ENCODE measurements at places on chromosomes 13 and 19.

DNA sequence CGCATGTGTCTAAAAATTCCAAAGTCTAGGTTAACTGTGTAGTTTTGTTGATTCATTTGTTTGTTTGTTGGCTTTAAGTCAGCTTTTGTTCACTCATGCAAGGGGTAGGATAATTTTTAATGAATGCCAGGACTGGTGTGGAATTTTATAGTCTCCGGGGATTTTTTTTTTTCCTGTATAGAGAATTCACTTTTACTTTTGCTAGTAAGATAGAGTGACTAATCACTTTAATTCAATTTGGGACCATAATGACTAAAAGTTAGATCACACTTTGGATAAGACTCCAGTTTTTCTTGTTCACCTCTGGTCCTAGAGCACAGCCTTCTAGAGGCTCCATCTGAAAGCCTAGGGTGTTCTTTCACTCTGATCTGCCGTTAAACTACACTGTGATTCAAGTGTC is 1690.0 kb downstream of the PCDH9 start:
- no peak for DNase-seq

DNA sequence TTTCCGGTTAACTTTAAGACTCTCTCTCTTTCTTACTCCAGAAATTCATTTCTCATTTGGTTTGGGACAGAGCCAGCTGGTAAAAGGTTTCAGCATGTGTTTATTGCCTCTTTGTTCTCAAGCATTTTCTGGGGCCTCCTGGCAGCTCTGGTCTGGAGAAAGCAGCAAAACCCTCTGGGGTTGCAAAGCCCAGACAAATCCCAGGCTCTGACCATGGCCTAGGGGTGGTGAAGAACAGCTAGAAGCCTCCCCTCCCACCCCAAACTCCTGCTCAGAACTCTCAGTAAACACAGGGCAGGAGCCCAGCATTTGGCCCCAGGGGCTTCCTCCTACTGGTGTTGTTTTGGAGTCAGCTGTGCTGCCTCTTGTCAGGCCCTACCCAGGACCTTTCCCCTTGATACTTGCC is 124.2 kb upstream of the SERP2 start:
- DNase-seq, result no peak

DNA sequence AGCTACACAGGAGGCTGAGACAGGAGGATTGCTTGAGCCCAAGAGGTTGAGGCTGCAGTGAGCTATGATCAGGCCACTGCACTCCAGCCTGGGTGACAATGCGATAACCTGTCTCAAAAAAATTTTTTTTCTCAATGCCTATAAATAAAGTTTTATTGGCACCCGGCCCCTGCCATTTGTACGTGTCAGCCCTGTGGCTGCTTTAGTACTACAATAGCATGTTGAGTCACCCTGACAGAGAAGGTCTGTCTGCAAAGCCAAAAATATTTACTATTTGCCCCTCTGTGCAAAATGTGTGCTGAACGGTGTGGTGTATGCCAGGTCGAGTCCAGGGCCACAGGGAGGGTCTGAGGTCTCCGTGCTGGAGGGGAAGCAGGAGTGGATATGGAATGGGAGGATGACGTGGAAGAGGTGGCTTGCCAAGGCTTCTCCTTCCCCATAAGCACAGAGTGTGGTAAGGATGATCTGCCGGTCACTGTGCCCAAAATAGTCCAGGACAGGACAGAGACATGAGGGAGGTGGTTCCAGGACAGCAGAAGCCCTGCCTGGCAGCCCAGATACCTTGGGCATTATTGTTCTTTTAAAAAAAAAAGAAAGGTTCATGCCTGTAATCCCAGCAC is 10.0 kb downstream of the NMRK2 start:
- no peak for DNase-seq

DNA sequence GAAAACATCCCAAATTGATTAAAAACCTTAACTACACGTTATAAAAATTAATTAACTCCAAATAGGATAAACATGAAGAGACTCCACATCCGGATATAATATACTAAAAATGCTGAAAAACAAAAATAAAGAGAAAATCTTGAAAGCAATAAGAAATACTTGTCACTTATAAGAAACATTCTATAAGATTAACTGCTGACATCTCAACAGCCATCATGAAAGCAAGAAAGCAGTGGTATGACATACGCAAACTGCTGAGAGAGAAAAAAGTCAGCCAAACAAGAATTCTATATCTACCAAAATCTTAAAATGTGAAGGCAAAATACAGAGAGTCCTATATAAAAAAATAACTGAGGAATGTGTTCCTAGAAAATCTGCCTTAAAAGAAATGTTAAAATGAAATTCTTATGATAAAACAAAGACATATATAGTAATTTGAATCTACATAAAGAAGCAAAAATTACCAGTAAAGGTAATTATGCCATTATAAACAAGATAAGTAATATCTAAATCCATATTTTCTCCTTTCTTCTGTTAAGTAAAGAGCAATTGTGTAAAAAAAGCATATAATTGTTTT is 1851.1 kb downstream of the PCDH9 start:
- no peak for DNase-seq

DNA sequence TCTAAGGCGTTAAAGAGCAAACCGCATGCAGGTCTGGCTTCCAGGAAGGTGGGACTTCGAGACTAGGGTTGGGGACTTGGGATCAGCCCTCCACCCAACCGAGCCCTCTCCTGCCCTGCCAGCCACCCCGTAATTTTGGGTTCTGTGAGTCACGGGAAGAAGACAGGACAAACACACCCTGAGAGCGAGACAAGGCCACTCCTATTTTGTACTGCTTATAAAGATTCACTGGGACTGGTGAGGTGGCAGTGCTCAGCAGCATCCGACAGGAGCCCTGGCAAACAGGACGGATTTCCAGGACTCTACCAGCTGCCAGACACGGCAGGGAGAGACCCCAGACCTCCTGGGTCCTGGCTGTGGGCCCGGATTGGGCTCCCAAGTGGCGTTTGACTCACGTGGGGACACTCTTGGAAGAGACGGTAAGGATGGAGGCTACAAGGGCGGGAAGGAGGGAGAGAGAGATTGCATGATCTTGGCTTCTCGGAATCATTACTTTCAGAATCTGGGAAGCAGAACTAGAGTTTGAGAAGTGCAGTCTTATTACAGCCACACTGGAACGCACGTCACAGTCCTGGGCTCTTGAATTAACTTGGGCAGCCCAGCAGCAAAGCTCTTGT is at the start of gene C5AR2:
TSS of gene C5AR2 (plus strand) at position 245 of the 617 bp plus-strand sequence. CDS start 8,625 bp downstream, outside the sequence.
- no peak for DNase-seq

GRCh38 chr19:5016781-5017180 is 47.9 kb downstream of the KDM4B start:
- no peak for DNase-seq

DNA sequence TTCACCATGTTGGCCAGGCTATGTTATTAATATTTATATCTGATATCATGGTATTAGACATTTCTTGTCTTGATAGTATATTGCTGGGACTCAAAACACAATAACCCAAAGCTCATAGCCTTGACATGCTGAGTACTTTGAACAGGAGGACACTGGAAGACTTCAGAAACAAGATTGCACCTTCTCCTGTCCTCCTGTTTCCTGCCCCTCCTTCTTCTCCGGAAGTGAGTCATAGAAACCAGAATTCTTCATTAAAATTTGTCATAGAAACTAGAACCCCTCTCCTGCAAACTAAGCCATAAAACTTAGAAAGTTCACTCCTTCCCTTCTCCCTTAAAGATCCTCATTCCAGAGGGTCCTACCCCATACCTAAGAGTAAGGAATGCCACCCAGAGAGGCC is 400.2 kb downstream of the SLITRK5 start:
- no peak for DNase-seq

GRCh38 chr19:8135946-8136618 is 13.3 kb downstream of the FBN3 start:
- DNase-seq, result no peak

DNA sequence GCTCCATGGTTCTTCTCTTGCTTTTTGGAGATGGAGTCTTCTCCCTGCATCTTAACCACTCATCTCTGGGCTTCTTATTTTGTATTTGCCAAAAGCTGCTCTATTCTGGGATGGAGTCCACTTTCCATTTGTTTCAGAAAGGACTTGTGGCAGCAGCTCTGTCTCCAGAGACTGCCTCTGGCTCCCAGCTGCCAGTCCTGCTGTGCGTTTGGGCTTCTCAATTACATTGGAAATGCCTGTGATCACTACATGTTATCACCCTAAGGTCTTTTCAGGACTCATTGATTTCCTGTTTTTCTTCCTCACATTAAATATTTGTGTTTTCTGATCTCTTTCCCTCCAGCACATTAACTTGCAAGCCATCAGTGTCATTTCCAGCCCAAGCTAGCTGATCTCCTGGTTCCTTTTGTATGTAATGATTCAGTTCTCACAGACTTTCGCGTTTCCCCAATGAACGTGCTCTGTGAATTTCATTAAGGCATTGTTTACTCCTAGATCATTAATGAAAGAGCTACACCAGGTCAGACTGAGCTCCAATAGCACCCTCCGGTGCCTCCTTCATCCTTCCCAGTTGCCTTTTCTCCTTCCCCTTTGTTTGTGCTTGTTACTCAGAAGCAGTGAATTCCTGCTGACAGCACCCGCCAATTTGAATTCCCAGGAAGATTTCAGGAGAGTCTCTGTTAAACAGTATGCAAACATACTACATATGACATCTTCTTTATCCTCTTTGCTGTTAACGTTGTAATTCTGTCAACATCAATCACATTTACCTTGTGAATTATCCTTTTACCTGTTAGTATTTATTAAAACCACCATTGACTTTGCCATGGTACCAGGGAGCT is 3.0 kb downstream of the CBY2 start:
- no peak for DNase-seq

- no peak for DNase-seq
Observed at GRCh38 chr13:34153428-34154180, 335.7 kb downstream of the RFC3 start.

DNA sequence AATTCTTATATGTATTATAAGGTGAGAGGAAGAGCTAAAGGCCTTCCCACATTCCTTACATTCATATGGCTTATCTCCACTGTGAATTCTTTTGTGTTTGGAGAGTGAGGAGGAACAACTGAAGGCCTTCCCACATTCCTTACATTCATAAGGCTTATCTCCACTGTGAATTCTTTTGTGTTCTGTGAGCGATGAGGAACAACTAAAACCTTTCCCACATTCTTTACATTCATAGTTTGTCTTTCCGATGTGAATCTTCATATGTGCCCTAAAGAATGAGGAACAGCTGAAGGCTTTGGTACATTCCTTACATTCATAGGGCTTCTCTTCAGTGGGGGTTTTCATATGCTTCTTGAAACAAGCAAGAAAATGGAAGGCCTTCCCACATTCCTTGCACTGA is 13.3 kb downstream of the ZNF699 start:
- DNase-seq, result no peak

- no peak for DNase-seq
Observed at GRCh38 chr19:7654401-7654800, 14.4 kb upstream of the RETN start.

GRCh38 chr13:77528834-77529500 is 6.5 kb upstream of the SCEL start:
- DNase-seq, result no peak

DNA sequence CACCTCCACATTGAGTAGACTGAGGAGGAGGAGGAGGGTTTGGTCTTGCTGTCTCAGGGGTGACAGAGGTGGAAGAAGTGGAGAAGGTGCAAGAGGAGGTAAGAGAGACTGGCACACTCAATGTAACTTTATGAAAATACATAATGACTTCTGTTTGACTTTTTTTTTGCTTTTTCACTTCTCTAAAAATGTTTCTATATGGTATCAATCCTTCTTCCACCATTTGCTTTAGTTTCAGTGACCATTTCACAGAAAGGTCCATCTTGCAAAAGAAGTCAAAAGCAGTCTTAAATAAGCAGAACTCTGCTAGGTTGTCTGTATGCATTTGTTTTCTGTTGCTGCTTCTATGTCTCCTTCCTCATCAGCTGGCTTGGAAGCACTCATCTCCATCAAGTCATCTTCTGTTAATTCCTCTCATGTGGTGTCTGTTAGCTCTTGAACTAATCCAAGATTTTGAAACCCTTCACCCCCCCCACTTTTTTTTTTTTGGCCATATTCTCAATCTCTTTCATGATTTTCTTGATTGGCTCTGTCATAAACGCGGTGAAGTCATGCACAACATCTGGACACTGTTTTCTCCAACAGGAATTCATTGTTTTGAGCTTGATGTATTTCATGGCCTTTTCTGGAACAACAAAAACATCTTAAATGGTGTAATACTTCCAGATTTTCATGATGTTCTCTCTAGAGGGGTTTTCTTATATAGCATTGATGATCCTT is 80.8 kb downstream of the KL start:
- no peak for DNase-seq

GRCh38 chr13:28415994-28416421 is 78.9 kb downstream of the FLT1 start:
- DNase-seq, result no peak

DNA sequence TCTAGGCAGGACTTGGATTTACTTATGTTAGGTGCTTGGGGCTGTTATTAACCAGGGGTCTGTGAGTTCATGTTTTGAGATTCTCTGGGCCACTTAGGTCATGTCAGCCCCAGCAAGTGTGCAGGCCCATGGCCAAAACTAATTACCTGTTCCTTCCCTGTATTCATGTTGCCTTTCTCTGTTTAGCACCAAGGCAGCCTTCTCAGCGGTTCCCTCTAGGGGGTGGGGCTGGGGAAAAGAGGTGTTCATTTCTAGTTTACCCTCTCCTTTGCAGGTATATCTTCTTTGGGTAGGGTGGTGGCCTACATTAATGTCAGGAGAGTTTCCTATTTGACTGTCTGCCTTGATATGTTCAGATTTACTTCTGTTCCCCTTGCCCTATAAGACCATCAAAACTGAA is 61.7 kb downstream of the PDS5B start:
- DNase-seq, result no peak

- DNase-seq, result no peak
Observed at GRCh38 chr13:107548338-107548737, 667.0 kb downstream of the LIG4 start.

DNA sequence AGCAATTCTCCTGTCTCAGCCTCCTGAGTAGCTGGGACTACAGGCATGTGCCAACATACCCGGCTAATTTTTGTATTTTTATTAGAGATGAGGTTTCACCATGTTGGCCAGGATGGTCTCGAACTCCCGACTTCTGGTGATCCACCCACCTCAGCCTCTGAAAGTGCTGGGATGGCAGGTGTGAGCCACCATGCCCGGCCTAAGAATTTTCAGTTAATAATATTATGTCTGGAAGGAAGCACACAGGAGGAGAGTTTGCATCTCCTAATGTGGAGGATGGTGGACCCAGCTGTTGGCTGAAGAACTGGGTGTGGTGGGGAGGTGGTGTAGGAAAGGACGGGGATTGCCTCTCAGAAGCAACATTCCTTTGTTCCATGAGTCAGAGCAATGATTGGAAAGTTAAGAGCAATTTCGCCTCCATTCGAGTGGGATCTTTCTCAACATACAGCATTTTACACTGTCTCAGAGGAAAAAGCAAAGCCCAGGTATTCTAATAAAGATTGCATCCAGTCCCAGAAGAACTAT is 11.9 kb downstream of the PDCD2L start:
- DNase-seq, result no peak

DNA sequence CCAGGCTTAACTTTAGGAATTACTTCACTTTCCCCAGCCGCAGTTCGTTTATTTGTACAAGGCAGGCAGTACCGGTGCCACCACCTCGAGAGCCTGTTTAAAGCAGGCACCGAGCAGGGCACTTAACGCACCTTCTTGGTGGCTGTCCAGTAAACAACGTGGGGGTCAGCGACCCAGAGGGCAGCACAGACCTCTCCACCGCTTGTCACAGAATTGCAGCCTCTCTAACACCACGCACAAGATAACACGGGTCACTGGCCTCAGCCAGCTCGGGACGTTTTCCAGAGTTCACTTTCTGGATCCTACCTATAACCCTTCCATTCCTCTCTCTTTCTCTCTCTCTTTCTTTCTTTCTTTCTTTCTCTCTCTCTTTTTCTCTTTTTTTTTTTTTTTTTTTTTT is 16.8 kb upstream of the ELAVL1 start:
- DNase-seq, result no peak

Data from activated CD8-positive, alpha-beta T cell treated with anti-CD3 and anti-CD28 coated beads, Interleukin-2, amount 10 ng/mL, durations not matched to agents 7 days and 5 days (primary cell).